ENCODE measurements at places on chromosomes 13 and 19. TPM values are rescaled to one million over a fixed set of nuclear protein-coding genes. Genes with fewer than 3 reads are reported as not detected.

PLIN3 gene
- 36.2 TPM for total RNA-seq

LINGO3 gene
- not detected for total RNA-seq

MEF2B gene
- not detected for total RNA-seq

FARP1 gene
- total RNA-seq, result 39.8 TPM

NKG7 gene
- not detected for total RNA-seq

WDR87 gene
- total RNA-seq, result not detected

CPB2 gene
- 0.55 TPM for total RNA-seq

SKA3 gene
- total RNA-seq, result 17.4 TPM

LPAR6 gene
- 31.0 TPM for total RNA-seq

RASIP1 gene
- 0.71 TPM for total RNA-seq

ZIC2 gene
- total RNA-seq, result 1.6 TPM

CLEC11A gene
- total RNA-seq, result 1.2 TPM

PDCD2L gene
- 18.6 TPM for total RNA-seq

MAB21L1 gene
- 2.4 TPM for total RNA-seq

NAPSA gene
- total RNA-seq, result 0.13 TPM

CCL25 gene
- not detected for total RNA-seq

SMIM24 gene
- not detected for total RNA-seq

SYNE4 gene
- not detected for total RNA-seq

KANK3 gene
- total RNA-seq, result 0.11 TPM

PSG7 gene
- total RNA-seq, result not detected

GJB6 gene
- not detected for total RNA-seq

DIRAS1 gene
- total RNA-seq, result 7.3 TPM

PSG11 gene
- 2.0 TPM for total RNA-seq

F7 gene
- not detected for total RNA-seq

IPO5 gene
- 153 TPM for total RNA-seq

IGFL1 gene
- total RNA-seq, result not detected

MARK4 gene
- total RNA-seq, result 7.7 TPM

GAMT gene
- 16.4 TPM for total RNA-seq

GIPR gene
- 0.05 TPM for total RNA-seq

FAM98C gene
- 6.9 TPM for total RNA-seq

PLK5 gene
- total RNA-seq, result not detected

PSG3 gene
- not detected for total RNA-seq

TMIGD2 gene
- not detected for total RNA-seq

ZNF681 gene
- 2.7 TPM for total RNA-seq

ERICH6B gene
- total RNA-seq, result not detected

URAD gene
- not detected for total RNA-seq

KCNJ14 gene
- 0.64 TPM for total RNA-seq

KLC3 gene
- total RNA-seq, result 1.3 TPM

RTBDN gene
- total RNA-seq, result 0.21 TPM
